Activated CD4-positive, CD25-positive, alpha-beta regulatory T cell treated with anti-CD3 and anti-CD28 coated beads, Interleukin-2, amount 50 U/mL, for 72 hours (primary cell): ENCODE measurements at places on chromosomes 3 and 15.

DNA sequence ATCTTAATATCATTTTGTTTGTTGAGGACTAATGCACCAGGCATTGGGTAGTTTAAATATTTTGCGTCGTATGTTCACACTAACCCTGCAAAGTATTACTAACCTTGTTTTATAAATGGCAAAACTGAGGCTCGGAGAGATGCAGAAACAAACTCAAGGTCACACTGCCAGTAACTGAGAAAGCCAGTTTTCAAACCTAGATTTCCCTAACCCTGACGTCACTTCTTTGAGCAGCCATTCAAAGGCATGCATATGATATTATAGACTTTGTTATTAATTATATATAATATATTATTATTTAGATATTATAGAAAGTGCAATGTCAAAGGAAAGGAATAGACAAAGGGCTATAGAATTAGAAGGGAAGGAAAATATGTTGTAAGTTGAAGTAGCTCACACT is 167.6 kb upstream of the EOMES start:
- no peak for DNase-seq

- no peak for DNase-seq
Observed at GRCh38 chr3:46628901-46629369, 16.6 kb downstream of the FAM240A start.

- no peak for DNase-seq
Observed at GRCh38 chr3:86942206-86942605, 48.7 kb downstream of the VGLL3 start.

DNA sequence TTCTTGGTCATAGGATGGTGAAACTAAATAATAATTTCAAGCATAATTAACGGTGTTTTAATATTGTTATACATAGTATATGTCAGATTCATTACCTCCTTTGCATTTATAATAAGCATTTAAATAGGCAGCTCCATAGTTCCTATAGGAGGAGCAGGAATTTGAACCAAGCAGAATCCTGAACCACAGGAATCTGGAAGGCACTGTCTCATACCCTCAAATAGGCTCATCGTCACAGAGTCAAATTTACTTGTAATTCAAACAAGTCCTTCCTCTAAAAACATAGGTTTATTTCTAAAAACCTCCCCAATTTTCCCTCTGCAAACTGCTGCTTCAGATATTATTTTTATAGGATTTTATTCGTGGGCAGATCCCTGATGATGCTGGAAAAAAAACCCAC is 376.3 kb upstream of the ARHGEF26 start:
- no peak for DNase-seq

DNA sequence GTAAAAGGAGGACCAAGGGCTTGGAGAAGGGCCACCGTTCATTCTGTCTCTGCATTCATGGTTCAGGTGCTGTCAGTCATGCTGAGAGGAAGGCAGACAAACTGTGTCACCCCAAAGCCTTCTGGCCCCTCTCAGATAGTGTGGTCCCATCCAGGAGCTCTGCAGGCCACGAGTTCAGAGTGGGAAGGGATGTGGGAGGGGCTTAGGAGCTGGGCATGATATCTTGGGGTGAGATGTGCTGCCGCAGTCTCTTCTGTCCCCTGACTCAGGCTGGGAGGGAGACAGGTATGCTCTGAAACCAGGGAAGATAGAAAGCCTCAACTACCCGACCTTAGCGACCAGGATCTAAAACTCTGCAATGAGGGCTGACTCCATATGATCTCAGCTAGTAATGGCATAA is 19.6 kb upstream of the MYO1E start:
- DNase-seq, result no peak

GRCh38 chr3:182241766-182242488 is 530.2 kb downstream of the SOX2 start:
- no peak for DNase-seq

- no peak for DNase-seq
Observed at GRCh38 chr3:16917256-16917935, 32.6 kb downstream of the PLCL2 start.

GRCh38 chr3:77648214-77648613 is 608.3 kb downstream of the ROBO2 start:
- no peak for DNase-seq

- no peak for DNase-seq
Observed at GRCh38 chr3:64294771-64295170, 69.5 kb upstream of the PRICKLE2 start.

DNA sequence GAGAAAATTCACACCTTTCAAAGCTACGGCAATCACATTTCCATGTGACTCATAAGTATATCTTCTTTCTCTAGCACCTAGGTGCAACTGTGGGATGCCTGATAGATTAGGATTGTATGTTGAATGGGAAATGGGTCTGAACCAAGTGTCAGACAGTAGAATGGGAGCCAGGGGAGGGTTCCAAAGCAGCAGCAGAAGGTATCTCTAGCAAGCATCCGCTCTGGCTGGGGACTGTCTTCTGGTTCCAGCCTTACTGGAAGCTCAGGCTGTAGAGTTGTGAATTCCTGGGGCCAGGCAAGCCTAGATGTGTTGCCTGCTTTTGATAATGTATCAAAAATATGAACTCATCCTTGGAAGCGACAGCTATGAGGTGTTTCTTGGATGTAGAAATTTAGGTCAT is 2.1 kb upstream of the CHL1 start:
- DNase-seq, result no peak

DNA sequence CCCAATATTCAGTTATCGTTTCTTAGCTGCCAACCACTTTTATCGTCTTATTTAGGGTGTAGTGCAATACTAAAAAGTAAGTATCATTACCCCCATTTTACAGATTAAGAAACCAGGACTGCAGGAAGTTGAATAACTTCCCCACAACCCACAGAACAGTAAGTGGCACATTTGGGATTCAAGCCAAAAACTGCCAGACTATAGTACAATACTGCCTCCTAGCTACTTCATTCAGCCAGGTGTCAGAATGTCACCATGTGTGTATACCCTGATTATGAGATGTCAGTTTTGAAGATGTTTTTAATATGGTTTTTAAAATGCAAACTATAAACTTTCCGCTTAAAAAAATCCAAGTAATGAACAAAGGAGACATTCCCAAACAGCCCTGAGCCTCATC is 74.2 kb upstream of the PROK2 start:
- no peak for DNase-seq

DNA sequence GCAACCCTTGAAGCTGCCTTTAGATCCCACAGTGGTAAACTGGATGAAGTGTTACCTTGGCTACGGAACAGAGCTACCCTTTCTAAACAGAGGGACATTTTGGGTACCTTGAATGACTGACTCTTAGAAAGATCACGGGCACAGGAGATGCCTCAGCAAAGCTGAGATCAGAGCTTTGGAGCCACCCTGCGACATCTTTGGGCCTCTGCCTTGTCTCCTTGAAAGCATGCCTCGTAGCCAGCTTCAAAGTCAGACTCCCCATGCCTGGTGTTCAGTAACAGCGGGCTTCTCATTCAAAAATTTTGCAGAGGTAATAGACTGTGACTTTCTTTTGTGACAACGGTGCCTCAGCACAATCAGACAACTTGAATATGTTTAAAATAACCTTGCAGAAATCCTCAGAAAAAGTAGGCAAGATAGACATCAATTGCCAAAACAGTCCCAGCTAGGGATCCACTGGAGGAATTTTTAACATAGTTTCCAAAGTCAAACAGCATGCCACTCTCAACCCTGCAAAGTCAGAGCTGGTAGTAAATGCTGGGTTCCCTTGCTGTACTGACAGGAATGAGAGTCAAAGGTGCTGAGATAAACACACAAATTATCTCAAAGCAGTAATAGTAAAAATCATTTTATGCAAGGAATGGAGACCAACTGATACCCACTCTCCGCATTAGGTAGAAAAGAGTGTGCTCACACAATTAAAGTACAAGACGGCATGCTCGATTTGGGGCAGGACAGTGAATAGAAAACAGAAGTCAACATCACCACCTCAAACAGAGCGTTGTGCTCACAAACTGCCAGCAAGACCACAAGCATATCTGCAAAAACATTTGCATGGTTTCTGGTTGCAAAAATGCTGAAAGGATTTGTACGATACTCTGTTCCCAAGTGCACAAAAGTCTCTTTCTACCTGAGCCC is 82.1 kb downstream of the MYO1E start:
- no peak for DNase-seq

DNA sequence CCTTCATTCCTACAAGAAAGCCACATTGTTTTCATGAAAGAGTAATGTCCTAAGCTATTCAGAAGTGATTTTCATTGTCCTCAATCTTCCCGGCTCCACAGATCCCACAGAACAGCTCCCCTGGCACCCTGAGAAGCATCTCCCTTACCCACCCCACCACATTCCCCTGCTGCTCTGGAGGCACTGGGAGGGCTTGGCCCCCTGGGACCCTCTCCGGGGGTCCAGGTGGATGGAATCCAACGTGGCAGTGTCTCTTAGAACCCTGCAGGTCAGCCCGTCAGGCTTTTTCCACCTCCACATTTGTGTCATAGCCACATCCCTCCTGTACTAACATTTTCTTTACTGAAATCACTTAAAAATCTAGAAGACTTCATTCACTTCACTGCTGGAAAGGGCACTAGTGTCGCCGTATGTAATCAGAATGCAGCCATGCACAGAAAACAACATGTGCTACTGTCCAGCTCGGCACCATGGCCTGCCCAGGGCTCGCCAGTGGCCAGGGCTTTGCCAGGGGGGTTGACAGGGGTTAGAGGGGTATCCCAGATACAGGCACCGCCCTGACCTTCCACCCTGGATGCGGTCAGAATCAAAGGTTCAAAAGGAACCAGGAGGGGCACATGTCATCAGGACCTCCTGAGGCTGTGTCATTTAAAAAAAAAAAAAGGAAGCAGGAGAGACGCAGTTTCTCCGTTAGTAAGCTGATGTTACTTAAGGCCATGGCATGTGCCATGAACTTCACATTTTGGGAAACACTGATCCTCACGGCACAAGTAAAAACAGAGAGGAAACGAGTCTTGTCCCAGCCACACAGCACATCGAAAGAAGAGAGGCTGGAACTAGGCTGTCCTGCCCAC is 106.3 kb downstream of the LSM3 start:
- DNase-seq, result no peak

DNA sequence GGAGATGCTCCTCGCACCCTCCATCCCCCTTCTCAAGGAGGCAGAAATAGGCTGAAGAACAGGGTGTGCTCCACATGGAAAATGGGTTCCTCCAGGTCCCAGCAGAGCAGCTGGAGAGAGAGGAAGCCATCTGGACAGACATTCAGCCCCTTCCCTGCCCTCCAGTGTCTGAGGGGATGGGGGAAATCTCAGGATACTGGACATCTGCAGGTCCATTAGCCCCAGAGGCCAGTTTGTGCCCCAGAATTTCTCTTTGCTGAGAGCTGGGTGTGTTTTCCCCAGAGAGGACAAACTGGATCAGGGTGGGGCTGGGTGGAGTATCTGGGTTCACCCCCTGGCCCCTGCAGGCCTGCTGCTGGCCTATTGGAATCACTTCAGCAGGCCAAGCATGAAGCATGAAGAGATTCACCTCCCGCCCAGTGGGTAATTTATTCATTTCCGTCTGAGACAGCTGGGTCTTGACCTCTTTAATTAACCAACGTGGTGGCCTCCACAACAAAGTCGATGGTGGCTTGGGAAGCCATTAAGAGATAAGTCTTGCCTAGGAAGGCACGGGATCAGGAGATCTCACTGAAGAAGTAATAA is 4.6 kb downstream of the FAM3D start:
- DNase-seq, result no peak

DNA sequence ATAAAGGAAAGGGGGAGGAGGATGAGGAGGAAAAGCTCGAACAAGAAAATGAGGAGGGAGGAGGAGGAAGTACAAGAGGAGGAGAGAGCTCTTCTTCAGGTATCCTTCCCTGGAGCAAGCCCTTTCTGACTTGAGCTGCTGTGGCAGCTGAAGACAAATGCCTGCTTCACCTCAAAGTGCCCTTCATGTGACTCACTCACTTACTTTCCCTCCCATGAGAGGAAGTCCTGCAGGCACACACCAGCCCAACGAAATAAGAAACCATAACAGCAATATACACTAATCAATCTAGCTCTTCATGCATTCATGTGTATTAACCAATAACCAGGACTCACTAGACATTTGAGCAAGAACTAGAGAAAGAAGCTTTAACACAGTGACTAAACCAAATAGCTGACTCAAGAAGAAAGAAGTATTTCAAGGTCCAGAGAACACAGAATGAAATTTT is 251.9 kb downstream of the IGSF11 start:
- no peak for DNase-seq

DNA sequence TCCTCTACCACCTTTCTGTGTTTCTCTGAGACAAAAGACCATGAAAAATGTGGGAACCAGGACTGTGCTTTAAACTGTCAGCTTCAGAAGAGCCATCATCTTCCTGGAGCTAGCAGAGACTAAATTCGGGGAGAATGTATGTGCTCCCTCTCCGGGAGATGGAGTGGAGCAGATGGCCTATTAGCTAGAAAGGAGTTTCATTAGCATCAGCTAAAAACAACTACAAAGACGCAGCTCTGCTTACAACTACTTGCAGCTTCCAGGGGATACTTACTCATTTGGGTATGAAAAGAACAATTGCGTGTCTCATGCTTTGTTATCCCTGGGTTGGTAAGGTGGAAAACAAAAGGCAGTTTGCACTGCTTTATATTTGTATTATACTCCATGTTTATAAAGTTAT is 159.6 kb downstream of the MFSD1 start:
- no peak for DNase-seq

DNA sequence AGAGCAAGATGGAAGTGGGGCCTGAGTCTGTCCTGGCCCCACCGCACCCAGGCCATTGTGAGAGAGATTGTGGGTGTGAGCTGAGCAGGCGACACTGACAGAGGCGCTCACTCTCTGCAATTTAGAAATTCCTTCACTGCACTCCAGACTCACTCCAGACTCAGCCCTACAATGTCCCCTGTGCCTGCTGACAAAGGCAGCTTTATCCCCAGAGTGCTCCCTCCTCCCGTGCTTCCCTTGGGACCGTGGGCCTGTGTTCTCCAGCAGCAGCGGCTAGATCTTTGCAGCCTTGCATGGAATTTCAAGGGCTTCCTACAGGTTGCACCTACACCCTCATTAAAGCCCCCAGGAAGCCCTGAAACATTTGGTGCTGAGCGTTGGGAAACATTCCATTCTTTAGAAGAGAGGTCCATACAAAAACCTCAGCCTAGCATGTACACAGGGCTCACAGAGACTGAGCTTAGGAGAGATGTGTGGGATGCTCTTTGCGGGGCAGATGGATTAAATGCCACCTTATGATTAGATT is 1.3 kb upstream of the IL16 start:
- no peak for DNase-seq

GRCh38 chr15:101491734-101492640 is 2.5 kb upstream of the PCSK6 start:
- DNase-seq, result no peak

GRCh38 chr3:25567388-25567787 is 97.3 kb downstream of the TOP2B start:
- no peak for DNase-seq

- DNase-seq, result no peak
Observed at GRCh38 chr3:157065201-157065600, 94.7 kb downstream of the CCNL1 start.
